ENCODE measurements at places on chromosomes 7 and 10. TPM values are rescaled to one million over a fixed set of nuclear protein-coding genes. Genes with fewer than 3 reads are reported as not detected.

DNA sequence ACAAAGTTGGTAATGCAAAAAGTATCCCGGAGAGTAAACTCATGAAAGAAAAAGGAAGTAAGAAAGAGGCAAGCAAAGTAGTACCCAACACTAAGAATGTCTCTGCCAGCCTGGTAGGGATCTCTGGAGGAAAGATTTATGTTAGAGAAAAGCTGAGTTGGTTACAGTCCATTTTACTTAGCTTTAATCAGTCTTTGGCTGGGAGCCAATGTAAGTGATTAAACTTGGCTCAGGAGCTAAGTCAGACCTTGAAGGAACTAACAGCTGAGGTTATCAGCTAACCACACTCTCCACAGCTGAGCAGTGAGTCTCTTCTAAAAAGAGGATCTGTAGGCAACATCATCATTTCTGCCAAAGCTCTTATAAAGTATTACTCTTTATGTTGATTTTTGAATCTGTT is 148.0 kb downstream of the ANKRD7 start:
- DNase-seq, result no peak

DNA sequence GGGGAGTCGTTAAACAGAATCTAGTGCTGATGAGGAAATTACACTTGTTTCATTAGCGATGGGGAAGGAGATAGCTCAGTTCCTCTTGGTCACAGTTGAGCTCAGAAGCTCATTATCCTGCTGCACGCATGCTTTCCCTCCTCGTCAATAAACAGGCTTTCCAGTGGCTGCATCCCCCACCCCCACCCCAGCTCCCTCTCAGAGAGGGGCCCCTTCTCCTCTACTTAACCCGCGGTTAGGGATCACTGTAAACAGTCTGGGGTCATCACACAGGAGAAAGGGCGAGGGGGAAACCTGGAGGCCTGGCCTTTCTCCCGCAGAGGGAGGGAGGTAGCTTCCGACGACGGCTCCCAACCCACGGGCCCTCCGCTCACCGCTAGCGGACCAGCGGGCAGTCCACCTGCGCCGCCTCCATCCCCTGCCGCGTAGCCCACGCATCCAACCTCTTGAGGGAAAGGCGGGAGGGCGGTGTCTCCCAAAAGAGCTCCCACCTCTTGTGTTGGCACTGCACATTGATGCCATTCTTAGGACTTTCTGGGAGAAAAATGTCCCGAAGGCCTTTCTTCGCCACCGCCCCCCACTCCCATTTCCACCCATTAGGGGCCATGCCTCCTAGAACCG is 80.8 kb downstream of the PAX2 start:
- no peak for DNase-seq

DNA sequence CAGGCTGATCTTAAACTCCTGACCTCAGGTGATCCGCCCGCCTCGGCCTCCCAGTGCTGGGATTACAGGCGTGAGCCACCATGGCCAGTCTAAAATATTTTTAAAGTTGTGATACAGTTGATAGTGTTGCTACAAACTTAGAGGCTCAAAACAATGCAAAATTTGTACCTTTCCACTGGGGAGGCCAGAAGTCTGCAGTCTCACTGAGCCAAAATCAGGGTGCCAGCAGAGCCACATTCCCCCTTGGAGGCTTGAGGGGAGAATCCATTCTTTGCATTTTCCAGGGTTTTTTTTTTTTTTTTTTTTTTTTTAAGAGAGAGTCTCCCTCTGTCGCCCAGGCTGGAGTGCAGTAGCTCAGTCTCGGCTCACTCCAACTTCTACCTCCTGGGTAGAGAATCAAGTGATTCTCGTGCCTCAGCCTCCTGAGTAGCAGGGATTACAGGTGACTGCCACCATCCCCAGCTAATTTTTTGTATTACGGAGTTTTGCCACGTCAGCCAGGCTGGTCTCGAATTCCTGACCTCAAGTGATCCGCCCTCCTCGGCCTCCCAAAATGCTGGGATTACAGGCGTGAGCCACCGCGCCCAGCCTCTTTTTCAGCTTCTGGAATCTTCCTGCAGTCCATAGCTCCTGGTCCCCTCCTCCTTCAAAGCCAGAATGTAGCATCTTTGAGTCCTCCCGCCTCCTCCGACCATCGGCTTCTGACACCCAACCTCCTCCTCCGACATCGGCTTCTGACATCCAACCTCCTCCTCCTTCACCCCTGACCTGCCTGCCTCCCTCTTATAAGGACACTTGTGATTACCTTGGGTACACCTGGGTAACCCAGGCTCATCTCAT is 37.2 kb downstream of the KLRG2 start:
- no peak for DNase-seq

GRCh38 chr7:106283831-106284713 is 711 bp downstream of the NAMPT start:
- DNase-seq, result peak; percentile 51

- no peak for DNase-seq
Measured at GRCh38 chr7:73565675-73566340, 8.3 kb upstream of the BCL7B start.

DNA sequence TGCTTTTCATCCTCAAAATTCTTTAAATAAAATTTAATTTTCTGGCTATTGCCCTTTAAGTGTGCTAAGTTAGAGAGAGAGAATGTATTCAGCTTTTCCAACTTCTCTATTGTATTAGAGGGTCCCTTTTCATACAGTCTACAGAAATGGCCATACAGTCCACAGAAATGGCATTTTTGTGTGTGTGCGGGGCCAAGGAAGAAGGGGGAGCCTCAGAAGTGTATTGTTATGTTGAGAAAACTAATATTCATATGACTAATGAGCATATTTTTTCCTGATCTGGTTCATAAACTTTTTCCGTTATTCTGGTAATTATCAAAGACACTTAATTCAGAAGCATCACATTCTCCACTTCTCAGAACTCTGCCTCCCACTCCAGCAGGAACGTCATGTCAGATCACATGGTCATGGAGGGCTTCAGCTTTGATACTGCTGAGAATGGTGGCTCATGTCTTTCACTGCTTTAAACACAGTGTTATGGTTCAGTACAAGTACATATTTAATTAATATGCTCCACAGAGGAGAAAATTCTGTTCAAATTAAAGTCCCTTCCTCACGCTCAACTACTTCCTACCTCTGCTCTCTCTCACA is 37.1 kb downstream of the ELMO1 start:
- DNase-seq, result no peak

- DNase-seq, result no peak
Measured at GRCh38 chr10:7264313-7264756, 146.5 kb downstream of the SFMBT2 start.

- no peak for DNase-seq
Measured at GRCh38 chr7:50567715-50568261, 2.6 kb upstream of the DDC start.

GRCh38 chr7:85135977-85136376 is 50.9 kb downstream of the SEMA3D start:
- no peak for DNase-seq

DNA sequence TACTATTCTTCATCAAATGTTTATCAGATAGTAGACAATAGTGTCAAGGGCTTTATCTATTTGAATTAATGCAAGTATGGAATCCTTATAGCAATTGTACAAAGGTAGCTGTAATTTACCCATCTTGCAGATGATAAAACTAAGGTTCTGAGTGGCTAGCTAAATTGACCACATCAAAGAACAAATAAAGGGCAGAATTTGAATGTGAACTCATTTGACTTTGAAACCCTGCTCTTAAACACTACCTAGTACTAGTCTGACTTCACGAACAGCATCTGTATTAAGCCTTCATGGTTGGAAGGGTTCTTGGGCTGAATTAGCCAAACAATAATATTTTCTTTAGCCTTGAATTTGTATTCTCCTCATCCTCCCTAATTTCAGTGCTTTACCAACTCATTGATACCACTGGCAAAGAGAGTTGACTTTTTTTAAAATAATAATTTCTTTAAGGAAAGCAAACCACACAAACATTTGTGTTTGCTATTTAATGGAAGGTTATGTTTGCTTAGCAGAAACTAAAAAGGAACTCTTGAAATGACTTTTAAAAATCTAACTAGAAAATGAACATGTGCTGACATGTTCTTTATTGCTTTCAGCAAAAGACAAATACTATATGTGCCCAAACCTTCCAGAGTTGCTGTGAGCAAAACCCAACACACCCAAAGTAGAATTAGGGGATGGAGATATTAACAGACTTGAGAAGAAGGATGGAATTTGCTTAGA is 322.6 kb downstream of the RNLS start:
- DNase-seq, result no peak

GRCh38 chr7:47758546-47758945 is 176.6 kb upstream of the TNS3 start:
- DNase-seq, result no peak

DNA sequence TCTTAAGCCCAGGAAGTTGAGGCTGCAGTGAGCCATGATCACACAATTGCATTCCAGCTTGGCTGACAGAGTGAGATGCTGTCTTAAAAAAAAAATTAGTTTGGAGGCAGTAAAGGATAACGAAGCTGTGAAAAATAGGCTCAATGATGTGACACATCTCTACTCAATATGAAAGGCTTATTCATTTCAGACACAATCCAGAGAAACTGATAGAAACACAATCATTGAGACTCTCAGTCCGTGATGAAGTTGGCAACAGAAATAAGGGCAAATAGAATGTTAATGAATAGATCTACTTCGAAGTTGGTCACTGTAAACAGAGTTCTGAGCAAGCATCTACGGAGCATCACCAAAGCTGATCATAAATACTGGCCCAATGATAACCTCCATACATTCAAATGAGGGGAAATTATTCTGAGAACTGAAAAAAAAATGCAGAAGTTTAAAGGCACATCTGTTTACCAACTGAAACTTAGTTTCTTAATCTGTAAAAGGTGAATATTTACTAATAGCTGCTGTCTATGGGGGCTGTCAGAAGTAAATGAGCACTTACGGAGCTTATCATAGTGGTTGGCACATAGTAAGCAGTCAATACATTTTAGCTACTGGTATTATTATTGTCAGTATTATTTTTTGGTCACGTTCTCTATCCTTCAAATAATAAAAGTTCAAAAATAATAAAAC is 70.4 kb downstream of the AKR1B1 start:
- DNase-seq, result no peak

- DNase-seq, result peak; percentile 97
Measured at GRCh38 chr10:119028900-119029612, 458 bp upstream of the NANOS1 start.

DNA sequence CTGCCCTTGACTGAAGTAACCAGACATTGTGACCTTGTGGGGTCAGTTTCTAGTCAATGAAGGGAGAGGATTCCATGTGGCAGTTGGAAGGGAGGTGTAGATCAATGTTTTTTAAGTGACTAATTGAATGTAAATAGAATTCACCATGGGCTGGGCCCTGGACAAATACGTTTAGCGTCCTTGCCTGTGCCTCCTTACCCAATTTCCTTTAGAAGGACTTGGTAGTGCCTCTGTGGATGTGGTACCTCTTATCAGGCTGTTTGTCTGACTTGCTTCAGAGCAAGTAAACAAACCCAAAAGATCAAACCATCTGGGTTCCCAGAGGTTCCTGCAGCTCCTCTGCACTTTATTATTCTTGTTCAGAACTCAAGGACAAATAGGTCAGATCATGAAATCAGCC is 4.3 kb upstream of the KAT6B start:
- DNase-seq, result peak; percentile 39

DNA sequence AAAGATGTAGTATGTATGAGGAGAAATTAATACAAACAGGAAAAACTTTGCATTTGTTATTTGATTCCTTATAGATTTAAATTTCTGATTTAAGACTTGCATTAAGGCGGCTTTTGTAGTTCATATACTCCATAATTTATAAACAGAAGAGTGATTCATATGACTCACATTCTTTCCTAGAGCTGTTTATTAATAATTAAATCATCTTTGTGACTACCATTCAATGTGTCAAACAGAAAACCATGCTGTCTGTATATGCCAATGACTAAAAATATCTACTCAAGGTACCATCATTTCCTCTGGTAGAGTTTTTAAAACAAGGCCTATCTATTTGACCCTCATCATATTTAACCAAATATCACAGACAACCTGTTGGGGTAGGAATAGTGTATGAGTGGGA is 501.7 kb downstream of the PARD3 start:
- no peak for DNase-seq

- DNase-seq, result no peak
Measured at GRCh38 chr7:4612939-4613841, 68.9 kb upstream of the FOXK1 start.

DNA sequence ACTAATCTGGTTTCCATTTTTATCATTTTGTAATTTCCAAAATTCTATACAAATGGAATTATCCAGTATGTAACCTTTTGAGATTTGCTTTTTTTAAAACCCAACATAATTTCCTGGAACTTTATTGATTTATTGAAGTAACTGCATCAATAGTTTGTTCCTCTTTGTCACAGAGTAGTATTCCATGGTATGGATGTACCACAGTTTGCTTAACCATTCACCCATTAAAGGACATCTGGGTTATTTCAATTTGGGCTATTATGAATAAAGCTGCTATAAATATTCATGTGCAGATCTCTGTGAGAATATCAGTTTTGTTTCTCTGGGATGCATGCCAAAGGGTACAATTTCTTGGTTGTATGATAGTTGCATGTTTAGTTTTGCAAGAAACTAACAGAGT is 2.9 kb downstream of the GPNMB start:
- DNase-seq, result no peak

GRCh38 chr7:135352285-135352684 is 118.6 kb downstream of the STRA8 start:
- DNase-seq, result no peak

- DNase-seq, result no peak
Measured at GRCh38 chr10:137606-138005, 2.4 kb downstream of the ZMYND11 start.

DNA sequence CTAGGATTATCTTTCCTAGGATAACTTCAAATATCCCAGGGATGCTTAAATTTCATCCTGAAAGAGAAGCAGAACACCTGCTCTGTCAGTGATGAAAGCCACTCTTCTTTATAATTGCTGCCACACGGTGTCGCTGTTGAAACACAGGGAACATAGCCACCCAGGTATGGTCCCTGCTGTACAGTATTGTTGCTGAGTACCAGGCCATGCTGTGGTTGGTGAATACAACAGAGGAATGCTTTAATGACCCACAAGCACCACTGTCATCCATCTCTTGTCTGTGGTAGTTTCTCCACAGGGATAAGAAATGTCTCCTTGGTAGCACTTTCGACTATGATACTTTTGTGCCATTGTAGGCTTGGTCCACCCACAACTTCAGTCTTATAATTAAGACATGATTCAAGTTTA is 70.6 kb upstream of the STARD3NL start:
- peak; percentile 70 for DNase-seq

GRCh38 chr7:158355456-158356065 is 232.1 kb downstream of the PTPRN2 start:
- peak; percentile 20 for DNase-seq

Gene CCZ1B
- total RNA-seq, result 49.8 TPM

Gene ADRA2A
- 0.67 TPM for total RNA-seq

Gene GTF2I
- 252 TPM for total RNA-seq

Gene TAS2R41
- total RNA-seq, result not detected

Gene ZNF239
- total RNA-seq, result 15.2 TPM

Gene UCMA
- not detected for total RNA-seq

Gene FOXI2
- total RNA-seq, result not detected

Gene RELN
- 4.3 TPM for total RNA-seq

Gene PLAC9
- not detected for total RNA-seq

Gene CPN1
- total RNA-seq, result 24.9 TPM

Gene GPRIN2
- 3.7 TPM for total RNA-seq

Gene HOXA7
- 19.7 TPM for total RNA-seq

Gene IFIT2
- 0.56 TPM for total RNA-seq

All from Caco-2 (cell line).